ENCODE measurements at places on chromosomes 3 and 15. TPM values are rescaled to one million over a fixed set of nuclear protein-coding genes. Genes with fewer than 3 reads are reported as not detected.

DNA sequence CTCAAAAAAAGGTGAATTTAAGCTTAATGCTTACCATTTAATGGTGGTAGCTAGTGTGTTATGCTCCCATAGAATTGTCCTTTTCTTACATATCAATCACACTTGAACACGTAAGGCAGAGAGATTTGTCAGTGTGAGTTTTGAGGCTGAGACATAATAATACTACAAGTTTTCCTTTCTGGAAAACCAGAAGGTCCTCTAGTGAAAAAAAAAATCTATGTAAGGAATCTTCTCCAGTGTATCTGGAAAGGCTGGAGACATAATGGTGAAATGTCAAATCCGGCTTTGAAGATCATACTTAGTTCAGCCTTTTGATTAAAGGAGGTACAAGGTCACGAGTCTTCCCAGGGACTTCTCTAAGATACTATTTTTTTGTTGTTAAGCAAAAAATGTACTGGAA is 3.4 kb downstream of the TSC22D2 start:
- DNase-seq, result peak; percentile 29

- no peak for DNase-seq
Measured at GRCh38 chr3:60810881-60811280, 440.4 kb downstream of the FHIT start.

Gene SLC12A8
- 4.3 TPM for total RNA-seq

DNA sequence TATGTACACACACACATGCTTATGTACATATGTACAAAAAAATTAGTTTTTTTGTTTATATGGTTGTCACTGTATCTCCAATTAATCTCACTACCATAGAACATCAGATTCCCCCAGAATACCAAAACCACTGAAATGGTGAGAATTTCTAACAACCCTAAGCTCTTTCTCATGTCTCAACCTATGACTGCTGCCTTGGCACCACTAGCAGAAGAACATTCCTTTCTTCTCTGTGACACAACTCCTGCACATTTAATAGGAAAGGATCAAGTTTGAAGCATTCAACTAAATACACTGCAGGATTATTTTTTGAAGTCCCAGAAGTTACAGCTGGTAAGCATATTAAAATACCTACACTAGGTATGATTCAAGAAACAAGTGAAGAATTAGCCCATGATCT is 109.6 kb downstream of the FAM174B start:
- DNase-seq, result no peak

Gene MEGF11
- 0.30 TPM for total RNA-seq

- no peak for DNase-seq
Measured at GRCh38 chr15:67685008-67685599, 140.2 kb upstream of the SKOR1 start.

- no peak for DNase-seq
Measured at GRCh38 chr3:13794322-13794721, 85.5 kb downstream of the WNT7A start.

Gene PTPN9
- total RNA-seq, result 19.8 TPM

DNA sequence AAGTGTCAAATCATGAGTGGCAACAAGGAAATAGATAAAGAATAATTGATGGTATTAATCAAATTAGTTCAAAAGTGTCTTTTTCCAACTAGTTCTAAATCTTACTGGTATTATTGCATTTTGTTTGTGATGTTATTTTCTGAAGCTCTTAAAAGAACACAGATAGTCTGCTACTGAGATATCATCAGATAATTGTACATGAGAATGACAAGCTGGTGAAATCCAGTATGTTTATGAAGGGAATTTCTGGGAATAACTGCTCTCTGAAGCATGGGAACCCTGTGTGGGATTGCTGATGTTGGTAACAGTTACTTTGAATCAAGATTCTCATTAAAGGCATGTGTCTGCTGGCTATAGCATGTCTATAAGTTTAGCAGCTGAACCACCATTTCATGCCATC is 190.3 kb upstream of the CDIN1 start:
- DNase-seq, result no peak

DNA sequence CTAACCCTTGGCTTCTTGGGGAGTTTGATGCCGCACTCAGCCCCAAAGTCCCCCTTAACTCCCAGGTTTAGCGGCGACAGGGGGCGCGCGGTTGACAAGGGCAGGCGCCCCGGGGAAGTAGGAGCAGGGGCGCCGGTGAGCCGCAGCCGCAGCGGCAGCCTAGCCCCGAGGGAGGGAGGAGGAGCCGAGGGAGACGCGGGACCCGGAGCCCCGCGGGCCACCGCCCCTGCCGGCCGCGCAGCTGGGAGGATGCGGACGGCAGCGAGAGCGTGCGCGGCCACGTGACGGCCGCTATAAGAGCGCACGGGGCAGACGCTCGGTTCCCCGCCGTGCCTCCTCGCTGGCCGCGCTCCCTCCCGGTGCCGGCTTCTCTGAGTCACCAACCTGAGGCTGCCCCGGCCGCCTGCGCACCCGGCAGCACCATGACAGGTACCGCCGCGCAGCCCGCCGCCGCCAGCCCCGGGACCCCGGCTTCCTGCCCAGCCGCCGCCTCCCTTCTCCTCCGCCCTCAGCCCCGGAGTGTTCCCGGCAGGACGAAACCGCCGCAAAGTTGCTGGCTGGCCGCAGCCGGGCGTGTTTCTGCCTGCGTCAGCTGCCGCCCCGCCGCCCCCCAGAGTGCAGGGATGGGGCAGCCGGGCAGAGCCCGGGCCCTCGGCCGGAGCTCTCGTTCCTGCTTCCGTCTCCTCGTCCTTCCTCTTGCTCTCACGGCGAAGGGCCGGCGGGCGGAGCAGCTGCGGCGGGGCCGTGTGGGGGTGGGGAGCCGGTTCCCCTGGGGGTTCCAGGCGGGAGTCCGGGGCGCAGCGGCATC is at the start of gene GYG1:
Gene GYG1, plus strand, starts transcription at position 322 of the 808 bp plus-strand sequence. Its CDS starts 101 bp downstream, at position 423.
- DNase-seq, result peak; percentile 4

DNA sequence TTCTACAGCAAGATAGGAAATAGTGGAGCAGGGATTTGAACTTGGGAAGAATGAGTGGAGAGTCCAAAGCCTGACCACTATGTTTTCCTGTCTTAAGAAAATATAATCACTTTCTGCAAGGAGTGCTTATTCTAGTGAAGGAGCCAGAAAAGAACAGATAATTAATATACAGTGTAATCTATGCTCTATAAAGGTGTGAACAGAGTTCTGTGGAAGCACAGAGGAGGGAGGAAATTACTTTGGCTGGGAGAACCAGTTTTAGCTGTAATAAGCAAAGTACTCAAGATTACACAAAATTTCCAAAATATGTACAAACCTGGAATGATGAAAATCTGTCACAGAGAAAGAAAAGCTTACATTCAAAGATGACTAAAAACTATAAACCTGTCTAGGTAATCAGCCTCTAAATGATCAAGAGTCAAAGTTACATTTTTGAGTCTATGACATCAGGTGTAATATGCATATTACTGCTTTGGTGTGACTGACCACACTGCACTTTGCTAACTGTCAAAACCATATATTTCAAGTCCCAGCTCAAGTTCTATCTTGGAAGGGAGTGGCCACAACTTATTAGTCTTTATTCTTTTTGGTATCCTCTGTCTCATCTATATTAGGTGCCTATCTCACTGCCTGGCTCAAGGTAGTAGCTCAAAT is 40.7 kb upstream of the MB21D2 start:
- DNase-seq, result no peak

DNA sequence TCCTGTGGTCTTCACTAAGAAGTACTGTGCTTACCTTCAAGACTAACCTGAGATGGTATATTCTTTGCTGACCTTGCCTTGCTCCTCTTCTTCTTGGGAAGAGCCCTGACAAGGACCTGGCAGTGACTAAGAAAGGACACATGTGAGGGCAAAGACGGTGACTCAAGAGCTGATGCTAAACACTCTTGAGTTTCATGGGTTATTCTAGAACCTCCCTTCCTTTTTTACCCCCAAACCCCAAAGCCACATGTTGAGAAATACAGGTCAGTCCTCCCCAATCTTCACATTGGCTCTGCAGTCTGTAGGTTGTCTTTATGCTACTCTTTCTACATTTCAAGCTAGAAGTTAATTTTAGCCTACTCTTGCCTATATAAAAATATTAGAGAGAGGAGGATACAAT is 200.6 kb downstream of the SEMA6D start:
- DNase-seq, result no peak

Gene FANCD2OS
- total RNA-seq, result not detected

Gene LMOD3
- 8.9 TPM for total RNA-seq

- no peak for DNase-seq
Measured at GRCh38 chr3:16227566-16227965, 37.2 kb downstream of the DPH3 start.

DNA sequence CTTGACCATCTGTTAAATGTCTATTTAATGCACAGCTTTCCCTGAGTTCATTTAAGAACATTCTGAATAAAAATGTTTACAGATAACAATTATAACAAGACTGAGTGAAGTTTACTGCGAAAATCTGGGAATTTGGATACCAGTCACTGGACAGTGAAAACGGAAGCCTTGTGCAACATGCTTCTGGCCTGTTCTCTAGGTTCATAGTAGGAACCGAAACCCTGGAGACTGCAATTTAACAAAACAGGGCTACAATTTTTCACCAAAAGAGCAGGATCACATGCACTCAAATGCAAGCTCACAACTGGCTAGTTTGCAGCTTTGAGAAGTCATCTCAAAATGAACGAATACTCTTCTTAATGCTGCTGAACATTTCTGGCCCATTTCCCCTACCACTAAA is 435.9 kb downstream of the NR2F2 start:
- no peak for DNase-seq

DNA sequence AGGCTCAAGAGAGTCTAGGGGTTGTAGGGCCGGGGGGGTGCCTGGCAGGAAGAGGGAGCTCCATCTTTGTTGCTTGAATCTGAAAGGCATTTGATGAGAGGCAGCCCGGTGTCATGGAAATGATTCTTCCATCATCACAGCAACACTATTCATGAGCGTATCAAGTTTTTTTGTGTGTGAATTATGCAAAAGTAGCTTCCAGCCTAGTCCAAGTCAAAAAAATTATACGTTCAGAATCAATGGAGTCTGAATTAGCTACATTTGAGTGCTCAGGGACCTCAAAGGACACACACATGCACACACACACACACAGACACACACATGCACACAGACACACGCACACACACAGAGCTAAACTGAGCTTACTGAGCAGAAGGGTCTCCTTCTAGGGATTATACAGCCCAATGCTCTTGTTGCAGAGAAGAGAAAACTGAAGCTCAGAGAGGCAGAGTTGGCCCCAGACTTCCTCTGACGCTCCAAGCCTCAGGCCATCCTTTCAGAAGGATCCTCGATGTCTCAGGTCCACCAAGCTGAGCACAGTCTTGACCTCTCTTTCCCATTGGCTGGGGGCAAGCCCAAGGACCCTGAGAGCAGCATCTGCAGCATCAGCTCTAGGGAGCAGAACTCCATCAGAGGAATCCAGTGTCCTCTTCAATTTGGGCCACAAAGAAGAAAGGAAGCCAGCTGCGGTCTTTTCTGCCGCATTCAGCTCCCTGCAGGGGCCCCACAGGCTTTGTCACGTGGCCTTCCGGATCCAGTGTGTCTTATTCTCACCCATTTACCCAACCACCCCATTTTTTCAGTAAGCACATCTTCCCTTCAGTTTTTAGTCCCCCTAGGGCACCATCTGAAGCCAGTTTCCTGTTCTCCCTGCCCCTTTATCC is 228.0 kb downstream of the UACA start:
- DNase-seq, result no peak

DNA sequence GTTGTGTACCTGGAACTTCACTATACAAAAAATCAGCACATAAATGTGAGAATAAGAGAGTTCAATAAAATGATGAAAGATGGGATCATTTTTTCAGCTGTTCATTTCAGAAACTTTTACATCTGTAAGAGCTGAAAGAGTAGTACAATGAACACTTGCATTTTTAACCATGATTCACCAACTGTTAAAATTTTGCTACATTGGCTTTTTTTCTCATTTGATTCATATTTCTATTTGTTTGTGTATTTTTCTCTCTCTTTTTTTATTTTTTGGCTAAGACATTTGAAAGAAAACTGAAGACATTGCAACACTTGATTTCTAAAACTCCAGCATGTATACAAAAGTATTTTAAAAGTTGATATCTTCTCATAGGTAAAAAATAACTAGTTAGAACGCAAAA is 98.3 kb upstream of the CDIN1 start:
- no peak for DNase-seq

DNA sequence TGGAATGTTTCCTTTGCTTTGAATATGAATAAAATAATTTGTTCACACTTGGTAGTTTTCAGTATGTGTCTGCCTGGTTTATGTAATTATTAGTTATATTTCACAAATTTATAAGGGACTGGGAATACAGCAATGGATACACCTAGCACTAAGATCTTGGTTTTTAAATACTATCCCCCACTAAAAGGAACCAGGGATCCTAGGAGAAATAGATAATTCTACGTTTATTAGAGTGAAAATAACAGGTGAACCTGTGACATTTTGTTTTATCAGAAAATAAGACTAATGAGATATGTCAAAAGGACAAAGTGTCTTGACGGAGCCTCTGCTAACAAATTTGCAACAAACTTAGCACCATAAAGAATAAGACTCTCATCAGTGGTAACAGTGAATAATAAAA is 3.4 kb downstream of the PSMD6 start:
- no peak for DNase-seq

GRCh38 chr3:116302087-116302747 is 143.1 kb downstream of the LSAMP start:
- no peak for DNase-seq

- DNase-seq, result peak; percentile 19
Measured at GRCh38 chr3:161371441-161372320, at the start of gene SPTSSB. Gene SPTSSB (minus strand): TSS chr3:161371517. CDS start chr3:161346323, 25,194 bp downstream.

DNA sequence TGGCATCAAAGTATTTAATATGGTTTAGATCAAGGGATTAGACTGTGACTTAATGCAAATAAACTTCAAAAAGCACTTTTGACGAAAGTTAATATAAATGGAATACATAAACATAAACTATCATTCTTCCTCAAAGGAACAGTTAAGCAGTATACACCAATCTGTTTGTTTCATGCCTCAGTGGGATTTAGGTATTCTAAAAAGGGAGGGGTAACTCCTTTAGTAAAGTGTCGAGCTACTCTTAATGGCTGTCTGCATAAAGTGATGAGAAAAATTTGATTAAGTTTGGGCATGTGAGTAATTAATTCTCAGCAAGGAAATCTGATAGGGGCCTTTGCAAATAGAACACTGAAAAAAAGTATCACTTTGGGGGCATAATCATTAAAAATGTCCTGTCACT is 176.9 kb downstream of the FRMD5 start:
- DNase-seq, result no peak

Gene SLC28A1
- total RNA-seq, result not detected

Gene DISP2
- total RNA-seq, result 0.79 TPM

DNA sequence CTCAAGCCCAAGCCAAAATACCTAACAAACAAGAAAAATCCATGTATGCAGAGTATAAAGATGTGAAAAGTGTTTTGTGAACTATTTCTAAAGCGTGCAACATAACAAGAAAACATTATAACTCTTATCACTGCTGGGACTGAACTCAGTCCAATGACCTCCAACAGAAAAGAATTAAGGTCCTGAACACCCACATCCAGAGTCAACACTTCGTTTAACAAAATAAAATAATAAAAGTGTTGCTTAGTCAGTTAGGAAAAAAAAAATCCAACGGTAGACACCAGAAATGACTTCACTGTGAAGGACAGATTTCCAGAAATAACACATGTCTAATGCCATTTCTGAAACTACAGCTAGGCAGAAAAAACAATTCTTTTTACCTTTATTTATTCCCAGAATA is 28.0 kb downstream of the MB21D2 start:
- DNase-seq, result no peak

Gene TPRG1
- total RNA-seq, result 9.6 TPM

Data from skin of body (tissue), 3 donors.